ENCODE measurements at places on chromosomes 11 and 22.

- no peak overlapping the region for H3K4me3 ChIP-seq
- peaks cover 10% of the 10 kb centered on the region for H3K36me3 ChIP-seq
- H3K4me1 ChIP-seq = no peaks in the 10 kb centered on the region
- no peaks in the 10 kb centered on the region for H3K27me3 ChIP-seq
- no peak overlapping the region for H3K27ac ChIP-seq
- DNase-seq = no peak
These were observed 14.8 kb downstream of the PLAAT3 start for GRCh38 chr11:63599211-63600122.

DNA sequence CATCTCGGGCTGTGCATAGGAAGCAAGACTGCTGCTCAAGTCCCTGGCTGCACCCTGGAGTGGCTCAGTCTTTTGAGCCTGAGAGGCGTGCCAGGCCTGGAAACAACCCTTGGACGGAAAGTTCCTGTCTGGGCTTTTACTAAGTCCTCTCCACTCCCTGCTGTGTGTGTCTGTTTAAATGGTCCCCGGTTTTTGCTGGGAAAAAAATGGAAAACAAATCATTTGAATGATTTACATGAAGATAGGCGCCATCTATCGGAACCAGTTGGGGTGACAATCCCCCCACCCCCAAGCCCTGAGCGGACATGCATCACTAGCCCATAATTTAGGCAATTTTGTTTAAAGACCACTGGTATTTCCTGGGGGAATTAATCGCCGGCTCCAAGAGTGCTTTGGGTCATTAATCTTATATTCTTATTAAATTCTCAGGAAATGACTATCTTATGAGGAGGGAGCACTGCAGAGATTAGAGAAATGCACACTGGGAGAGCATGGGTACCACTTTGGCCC, 2.7 kb upstream of the GAB2 start:
- H3K27ac ChIP-seq = peak overlapping the region; percentile 94
- DNase-seq = peak; percentile 75
- no peaks in the 10 kb centered on the region for H3K36me3 ChIP-seq
- peaks cover 52% of the 10 kb centered on the region for H3K4me1 ChIP-seq
- H3K27me3 ChIP-seq = no peaks in the 10 kb centered on the region
- H3K4me3 ChIP-seq = no peak overlapping the region

- H3K27ac ChIP-seq = no peak overlapping the region
- H3K4me1 ChIP-seq = no peaks in the 10 kb centered on the region
- H3K4me3 ChIP-seq = no peak overlapping the region
- H3K27me3 ChIP-seq = peaks cover 21% of the 10 kb centered on the region
These were observed 550.8 kb upstream of the CADM1 start for GRCh38 chr11:116055064-116055463.

- H3K27ac ChIP-seq = peak within 1 kb of the TSS; percentile 92
- H3K36me3 ChIP-seq = no peaks in the 10 kb centered on the region
- DNase-seq = peak; percentile 64
- H3K27me3 ChIP-seq = no peaks in the 10 kb centered on the region
- peak within 1 kb of the TSS; percentile 80 for H3K4me3 ChIP-seq
These were observed at the start of gene XNDC1N for GRCh38 chr11:71927820-71928736. Gene XNDC1N, minus strand, starts transcription at chr11:71928594. Its CDS starts 5,241 bp downstream, at chr11:71923353.

DNA sequence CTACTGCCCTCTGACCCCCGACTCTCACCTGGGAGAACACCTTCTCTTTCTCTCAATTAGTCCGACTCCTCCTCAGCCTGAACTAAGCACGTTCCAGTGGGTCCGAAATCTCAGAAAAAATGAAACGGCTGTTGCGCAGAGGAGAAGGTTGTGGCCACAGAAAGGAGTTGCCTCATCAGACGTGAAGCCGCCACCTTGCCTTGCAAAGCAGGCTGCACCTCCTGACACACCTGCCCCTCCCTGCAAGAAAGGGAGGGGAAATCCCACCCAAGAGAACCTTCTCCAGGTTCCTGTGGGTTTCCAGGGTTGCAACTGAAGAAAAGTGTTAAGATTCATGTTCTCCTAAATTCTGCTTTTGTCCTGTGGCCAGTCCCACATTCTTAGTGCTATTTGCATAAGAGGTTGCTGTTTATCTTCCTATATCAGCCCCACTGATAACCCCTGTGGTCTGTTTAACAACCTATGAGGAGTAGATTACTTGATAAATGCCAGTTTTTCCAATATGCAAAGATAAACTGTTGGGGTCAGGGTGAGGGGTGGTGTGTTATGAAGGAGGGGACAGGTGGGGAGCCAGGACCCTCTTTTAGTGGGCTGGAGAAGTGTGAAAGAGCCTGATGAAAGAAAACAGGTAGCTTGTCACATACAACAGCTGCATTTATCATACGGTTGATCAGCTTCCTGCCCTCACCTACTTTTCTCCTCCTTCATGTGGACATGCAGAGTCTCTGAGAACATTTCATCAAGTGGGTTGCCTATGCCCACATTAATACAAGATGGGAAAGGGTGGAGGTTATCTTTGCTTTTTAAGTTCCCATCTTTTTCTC, 18.2 kb downstream of the ZBTB16 start:
- H3K27me3 ChIP-seq = no peaks in the 10 kb centered on the region
- DNase-seq = no peak
- no peak overlapping the region for H3K27ac ChIP-seq
- no peak overlapping the region for H3K4me3 ChIP-seq

GRCh38 chr11:117328375-117329010, 839 bp downstream of the CEP164 start:
- H3K4me1 ChIP-seq = peaks cover 12% of the 10 kb centered on the region
- peak; percentile 49 for DNase-seq
- no peaks in the 10 kb centered on the region for H3K36me3 ChIP-seq
- H3K27me3 ChIP-seq = no peaks in the 10 kb centered on the region
- H3K27ac ChIP-seq = peak overlapping the region; percentile 85
- H3K4me3 ChIP-seq = peak overlapping the region; percentile 49

Data from heart left ventricle (tissue), 16 donors.